ENCODE measurements at places on chromosomes 7 and 10.

- no peak for DNase-seq
Observed at GRCh38 chr10:7432884-7433726, 22.3 kb upstream of the SFMBT2 start.

DNA sequence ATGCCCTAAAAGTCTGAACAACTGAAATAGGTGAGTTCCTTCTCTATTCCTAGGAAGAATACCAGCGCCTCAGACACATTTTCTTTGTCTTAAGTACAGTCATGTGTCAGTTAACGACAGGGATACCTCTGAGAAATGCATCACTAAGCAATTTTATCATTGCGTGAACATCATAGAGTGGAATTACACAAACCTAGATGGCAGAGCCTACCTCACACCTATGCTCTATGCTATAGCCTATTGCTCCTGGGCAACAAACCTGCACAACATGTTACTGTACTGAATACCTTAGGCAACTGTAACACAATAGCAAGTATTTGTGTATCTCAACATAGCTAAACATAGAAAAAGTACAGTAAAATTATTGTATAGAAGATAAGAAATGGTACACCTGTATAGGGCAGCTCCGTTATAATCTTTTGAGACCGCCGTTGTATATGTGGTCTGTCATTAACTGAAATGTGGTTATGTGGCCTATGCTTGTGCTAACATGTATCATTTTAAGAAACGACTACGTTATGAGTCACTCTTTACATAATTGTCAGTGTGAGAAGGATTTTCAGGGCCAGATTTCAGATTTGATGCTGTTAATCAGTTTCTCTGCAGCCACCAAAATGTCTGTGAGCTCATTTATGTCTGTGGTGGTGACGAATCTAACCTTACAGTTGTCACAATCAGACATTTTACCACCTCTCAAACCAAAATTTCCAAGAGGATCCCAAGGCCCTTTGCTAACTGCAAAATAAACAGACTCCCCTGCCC, 66.1 kb upstream of the STK17A start:
- no peak for DNase-seq

DNA sequence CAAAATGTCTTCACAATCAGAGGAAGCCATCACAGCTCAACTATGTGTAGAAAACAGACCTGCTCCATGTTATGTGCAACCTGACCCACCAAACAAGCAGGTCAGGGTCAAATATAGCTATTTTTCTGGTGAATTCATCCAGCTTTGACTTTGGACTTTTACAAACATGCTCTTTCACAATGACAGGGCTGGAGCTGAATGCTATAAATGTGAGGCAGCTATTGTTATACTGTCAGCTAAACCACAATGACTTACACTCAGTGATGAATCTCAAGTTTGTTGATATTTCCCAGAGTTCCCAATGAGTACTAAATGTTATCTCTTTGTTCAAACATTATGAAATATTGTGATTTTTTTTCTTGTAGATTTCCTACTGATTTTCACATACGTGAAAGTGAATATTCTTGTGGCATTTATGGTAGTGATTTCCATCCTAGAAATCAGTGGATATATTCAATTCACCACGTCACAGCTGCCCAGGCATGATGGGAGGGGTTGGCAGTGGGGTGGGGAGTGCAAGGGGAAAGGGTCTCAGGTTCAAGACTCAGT, 2.5 kb upstream of the ITIH2 start:
- no peak for DNase-seq

DNA sequence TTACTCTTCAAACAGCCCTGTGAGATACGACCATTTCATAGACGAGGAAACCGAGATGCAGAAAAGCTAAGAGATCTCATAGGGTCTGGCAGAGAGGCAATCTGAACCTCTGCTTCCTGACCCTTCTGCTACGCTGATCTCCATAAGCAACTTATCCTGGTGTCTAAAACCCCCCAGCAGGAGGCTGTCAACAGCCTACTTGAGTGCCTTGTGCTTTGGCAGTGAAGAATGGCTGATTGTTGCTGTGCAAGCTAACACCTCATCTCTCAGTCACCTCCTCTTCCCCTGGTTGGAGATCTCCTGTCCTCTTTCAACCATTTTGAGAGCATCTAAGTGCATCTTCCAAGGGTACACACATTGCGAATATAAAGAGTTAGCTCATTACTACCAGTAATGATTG, 86.2 kb downstream of the AOAH start:
- DNase-seq, result no peak

DNA sequence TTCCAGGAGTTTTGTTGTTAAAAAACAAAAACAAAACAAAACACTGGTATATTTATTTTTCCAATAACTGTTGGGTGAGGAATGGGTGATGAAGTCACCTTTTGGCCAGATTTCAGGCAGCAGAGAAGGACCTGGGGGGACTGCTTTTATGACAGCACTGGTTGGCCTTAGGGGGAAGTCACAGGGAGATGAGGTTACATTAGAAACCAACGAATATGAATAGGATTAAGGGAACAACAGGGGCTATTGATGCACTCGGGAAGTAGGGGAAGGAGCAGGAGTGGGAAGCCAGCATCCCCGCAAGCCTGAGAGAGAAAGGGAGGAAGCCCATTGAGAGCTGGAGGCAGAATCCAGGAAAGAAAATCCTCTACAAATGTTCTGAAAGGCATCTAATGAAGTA, 958.4 kb downstream of the TYW1 start:
- no peak for DNase-seq

GRCh38 chr7:74355091-74355490, 65.9 kb downstream of the CLIP2 start:
- DNase-seq, result no peak

DNA sequence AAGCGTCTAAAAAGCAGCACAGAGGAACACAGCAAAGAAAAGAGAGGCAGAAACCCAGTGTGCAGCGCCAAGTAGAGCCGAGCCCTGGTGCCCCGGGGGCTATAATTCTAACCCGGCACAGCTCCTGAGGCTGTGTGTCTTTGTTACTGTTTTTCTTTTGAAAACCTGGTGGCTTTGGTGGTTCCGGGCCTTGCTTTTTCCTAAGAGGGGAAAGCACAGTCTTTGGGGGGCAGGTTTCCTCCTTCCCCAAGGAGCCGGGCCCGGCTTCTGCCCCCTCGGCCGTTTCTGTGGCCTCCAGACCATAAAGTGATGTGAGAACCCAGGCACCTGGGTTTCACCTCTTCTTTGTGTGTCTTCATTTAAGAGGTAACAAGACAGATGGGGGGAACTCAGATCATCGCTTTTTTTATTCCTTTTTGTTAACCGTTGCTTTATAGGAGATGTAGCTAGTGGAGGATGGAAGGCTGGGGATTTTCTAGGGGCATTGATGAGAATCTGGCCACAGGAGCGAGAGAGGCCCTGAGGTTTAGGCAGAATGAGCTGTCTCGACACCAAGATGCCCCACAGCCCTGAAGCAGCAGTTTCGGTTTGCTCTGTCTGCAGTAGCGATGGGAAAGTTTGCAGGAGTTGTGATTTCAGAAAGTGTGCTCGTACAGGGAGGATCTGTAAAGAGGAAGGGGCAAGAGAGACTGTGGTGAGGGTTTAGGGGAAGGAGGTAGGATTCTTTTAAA, 367.8 kb upstream of the GALNT17 start:
- DNase-seq, result no peak

- no peak for DNase-seq
Observed at GRCh38 chr10:23171232-23171876, 20.8 kb upstream of the PTF1A start.

GRCh38 chr10:70066190-70066589, 13.5 kb downstream of the MACROH2A2 start:
- no peak for DNase-seq

DNA sequence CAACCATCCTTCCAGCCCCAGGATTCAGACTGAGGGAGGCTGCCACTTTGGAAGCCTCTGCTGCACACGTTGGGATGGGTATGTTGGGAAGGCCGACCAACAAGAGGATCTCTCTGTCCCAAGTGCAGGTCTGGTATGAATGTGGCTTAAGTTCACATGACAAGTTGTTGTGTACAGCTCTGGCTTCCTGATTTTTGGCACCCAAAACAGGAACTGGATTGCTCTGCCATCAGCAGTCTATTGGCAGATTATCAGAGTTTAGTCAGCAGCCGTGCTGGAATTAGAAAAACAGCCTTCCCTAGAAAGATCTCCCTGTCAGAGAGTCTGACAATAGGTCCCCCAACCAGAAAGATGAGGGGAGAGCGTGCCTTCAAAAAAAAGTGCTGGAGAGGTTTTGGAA, 66.9 kb downstream of the GOLGA7B start:
- DNase-seq, result no peak

GRCh38 chr7:127346575-127347256, 45.8 kb downstream of the ZNF800 start:
- no peak for DNase-seq

GRCh38 chr10:111485767-111486166, 408.9 kb downstream of the ADRA2A start:
- no peak for DNase-seq

GRCh38 chr10:69208761-69209160, 11.4 kb upstream of the HKDC1 start:
- no peak for DNase-seq

- DNase-seq, result no peak
Observed at GRCh38 chr7:129209067-129209926, 15.5 kb upstream of the AHCYL2 start.

GRCh38 chr7:77253151-77253550, 53.5 kb upstream of the FGL2 start:
- no peak for DNase-seq

DNA sequence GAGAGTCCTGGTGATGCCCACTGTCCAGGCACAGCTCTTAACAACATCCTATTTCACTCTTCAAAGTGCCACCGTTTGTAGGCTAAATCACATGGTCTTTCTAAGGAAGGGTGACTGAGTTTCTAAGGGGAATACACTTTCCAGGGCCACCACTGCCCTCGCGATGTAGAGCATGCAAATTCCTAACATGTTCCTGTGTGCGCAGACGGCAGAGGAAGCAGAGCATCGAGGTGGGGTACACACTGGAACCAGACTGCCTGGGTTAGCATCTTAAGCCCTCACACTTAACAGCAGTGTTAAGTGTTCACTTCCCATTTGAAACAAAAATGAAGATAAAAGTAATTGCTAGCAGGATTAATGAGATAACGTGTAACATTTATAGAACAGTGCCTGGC, 3.0 kb downstream of the VOPP1 start:
- no peak for DNase-seq

DNA sequence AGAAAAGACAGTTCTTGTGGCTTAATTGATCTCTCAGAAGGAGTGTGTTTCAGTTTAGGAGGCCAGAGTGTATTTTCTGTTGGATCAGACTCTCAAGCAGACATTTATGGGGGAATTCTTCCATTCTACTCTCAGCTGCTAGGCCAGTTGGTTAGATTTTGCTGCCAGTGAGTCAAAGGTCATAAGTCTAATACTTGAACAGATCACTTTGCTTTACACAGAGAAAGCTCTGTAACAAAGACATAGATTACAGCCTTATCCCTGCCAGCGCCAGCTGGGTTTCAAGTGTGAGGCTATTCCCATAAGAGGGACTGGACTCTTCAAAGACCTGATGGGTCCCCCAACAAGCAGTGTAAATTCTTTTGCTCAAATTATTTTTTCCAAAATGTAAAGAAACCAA, 145.6 kb upstream of the SEMA3C start:
- no peak for DNase-seq

DNA sequence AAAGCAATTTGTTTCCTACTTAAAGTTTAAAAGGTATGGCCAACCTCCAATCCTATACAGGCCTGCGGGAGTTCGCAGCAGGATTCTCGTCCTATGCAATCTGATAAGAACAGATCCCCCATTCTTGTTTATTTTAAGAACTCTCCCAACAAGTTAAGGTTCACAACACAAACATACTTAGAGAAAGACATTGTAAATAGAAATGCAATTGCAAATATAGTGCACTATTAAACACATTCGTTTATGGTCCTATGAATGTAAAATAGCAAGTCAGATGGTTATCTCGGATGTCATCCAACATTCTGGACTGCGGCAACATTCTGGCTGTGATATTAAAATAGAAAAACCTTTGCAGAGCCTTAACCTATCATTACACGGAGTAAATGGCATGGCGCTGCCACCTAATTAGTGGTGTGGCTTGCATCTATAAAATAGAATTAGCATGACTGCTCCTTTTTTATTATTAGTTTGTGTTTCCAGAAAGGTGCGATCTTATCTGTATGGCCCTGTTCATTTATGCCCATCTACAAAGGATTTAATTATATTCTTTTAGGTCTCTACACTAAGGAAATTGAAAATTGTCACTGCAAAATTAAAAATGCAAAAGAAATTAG, 37.0 kb downstream of the BEND7 start:
- DNase-seq, result no peak

DNA sequence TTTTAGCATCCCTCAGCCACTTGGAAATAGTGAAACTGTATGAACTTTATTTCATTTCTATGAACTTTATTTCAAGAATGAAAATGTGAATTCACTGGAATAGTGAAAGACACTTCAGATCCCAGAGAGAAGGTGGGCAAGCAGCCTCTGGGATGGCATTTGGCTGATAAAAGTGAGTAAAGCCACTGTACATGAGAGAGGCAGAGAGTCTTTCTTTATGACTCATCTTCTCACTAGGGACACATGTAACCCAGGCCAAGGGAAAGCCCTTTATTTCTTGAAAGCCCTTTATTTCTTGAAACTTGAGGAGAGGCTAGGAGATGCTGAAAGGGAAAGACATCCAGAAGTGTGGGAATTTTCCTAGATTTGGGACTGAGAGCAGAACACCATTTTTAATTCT, 148.9 kb upstream of the SMIM30 start:
- DNase-seq, result no peak

DNA sequence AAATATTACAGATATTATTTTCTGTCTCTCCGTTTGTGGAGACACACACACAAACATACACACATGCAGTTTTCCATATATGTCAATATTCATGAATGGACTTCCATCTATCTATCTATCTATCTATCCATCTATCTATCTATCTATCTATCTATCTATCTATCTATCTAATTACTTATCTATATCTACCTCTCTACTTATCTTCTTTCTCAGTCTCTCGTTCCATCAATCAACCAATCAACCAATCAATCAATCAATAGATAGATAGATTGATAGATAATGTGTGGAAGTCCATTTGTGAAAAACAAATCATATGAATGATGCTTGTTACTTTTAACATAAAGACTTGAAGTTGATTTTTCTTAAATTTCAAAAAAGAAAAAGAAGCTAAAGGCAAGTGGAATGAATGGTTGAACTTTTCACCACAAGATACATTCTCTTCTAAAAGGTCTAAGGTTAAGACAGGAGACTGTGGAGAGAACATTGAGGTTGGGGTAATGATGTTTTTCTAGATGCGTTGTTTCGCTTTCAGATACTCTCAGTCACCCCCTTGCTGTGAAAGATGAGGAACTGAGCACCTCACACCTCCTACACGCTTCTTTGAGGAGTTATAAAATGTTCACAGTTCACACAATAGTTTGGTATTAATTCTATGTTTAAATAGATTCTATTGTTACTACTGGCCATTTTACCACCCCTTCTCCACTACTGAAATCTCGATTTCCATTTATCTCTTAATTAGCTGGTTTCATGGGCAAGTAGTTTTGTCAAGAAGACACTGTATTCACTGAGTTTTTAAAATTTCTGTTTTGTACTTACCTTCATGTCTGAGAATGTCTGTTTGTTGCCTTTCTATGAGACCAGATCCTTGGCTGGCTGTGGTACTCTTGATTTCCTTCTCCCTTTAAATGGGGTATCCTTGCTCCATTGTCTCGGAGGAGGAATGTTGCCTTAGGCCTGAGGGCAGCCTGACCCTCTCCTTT, 114.1 kb downstream of the EMX2 start:
- no peak for DNase-seq

Data from stimulated activated CD8-positive, alpha-beta memory T cell treated with anti-CD3 and anti-CD28 coated beads, Interleukin-7, amount 100 ng/mL, for 48 hours (primary cell).